ENCODE measurements at places on chromosomes 3 and 15.

GRCh38 chr3:133747907-133748639, 1.9 kb downstream of the TF start:
- DNase-seq: no peak

- no peak for DNase-seq
Observed at GRCh38 chr15:68833700-68834331, 13.1 kb upstream of the ANP32A start.

GRCh38 chr3:51396401-51396800, 5.3 kb downstream of the RBM15B start:
- no peak for DNase-seq

DNA sequence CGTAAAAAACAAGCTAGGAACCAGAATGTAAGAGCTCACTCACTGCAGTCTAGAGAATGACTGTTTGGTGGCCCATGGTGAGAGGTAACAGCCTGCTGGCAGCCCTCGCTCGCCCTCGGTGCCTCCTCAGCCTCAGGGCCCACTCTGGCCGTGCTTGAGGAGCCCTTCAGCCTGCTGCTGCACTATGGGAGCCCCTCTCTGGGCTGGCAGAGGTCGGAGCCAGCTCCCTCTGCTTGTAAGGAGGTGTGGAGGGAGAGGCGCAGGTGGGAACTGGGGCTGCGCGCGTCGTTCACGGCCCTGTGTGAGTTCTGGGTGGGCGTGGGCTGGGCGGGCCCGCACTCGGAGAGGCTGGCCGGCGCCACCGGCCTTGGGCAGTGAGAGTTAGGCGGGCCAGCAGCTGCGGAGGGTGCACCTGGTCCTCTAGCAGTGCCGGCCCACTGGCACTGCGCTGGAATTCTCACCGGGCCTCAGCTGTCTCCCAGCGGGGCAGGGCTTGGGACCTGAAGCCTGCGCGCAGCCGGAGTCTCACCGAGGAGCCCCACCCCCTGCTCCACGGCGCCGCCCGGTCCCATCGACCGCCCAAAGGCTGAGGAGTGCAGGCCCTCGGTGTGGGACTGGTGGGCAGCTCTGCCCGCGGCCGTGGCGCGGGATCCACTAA, 420.6 kb downstream of the RBMS3 start:
- DNase-seq: no peak

GRCh38 chr3:95810462-95810861, 1003.9 kb upstream of the EPHA6 start:
- no peak for DNase-seq

GRCh38 chr3:177816667-177817208, 619.5 kb upstream of the TBL1XR1 start:
- DNase-seq: no peak

GRCh38 chr3:140375002-140375401, 302.9 kb upstream of the TRIM42 start:
- DNase-seq: no peak

DNA sequence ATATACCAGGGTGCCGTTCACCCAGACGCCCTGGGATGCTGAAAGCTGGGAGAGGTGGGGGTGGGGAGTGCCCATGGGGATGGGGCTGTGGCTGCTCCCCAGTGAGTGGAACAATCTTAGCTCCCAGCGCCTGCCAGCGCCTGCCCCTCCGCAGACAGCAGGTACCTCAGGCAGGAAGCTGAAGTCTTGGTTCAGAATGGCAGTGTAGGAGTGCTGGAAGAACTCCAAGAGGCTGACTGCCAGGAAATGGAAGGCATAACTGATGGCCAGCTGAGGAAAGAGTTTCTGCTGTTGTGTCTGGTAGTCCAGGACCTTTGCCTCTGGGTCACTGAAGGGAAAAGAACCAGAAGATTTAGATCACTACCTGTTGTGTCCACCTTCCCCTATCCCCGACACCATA, 8.4 kb downstream of the ACOX2 start:
- no peak for DNase-seq

- no peak for DNase-seq
Observed at GRCh38 chr15:46502667-46503066, 867.8 kb downstream of the SQOR start.

- DNase-seq: no peak
Observed at GRCh38 chr3:8767256-8767666, 2.2 kb downstream of the OXTR start.

GRCh38 chr15:33283576-33283975, 27.2 kb upstream of the RYR3 start:
- no peak for DNase-seq

- DNase-seq: no peak
Observed at GRCh38 chr3:85254738-85255137, 295.9 kb downstream of the CADM2 start.

DNA sequence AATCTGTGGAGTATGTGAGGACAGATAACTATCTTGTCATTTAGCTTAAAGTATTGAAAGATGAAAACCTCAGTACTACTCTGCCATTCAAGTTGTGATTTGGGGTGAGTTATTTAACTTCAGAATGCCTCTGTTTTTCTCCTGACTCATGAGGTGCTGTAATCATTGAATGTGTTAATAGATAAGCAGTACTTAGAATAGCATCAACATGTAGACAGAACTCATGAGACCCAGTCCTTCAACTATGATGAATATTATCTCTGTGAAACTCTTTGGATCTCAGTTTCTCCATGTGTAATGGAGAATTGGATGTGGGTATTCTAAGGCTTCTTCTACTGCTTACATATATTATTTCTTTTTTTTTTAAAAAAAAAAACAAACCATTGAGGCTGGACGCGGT, 431.4 kb downstream of the GRM7 start:
- DNase-seq: no peak

DNA sequence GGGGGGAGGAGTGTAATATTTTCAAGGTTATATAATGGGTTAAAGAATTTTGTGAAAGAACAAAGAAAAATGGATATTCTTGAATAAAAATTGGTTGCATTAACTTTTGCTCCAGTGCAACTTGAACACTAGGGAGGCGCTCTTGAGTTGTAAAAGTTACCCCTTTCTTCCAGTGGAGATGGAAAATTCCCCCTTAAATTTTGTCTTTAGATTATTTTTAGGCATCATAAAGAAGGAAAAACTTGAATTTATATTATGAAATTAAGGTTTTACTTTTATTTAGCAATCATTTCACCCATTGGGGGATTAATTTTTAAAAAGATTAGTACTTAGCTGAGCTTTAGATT, 550 bp upstream of the CHD2 start:
- DNase-seq: no peak

DNA sequence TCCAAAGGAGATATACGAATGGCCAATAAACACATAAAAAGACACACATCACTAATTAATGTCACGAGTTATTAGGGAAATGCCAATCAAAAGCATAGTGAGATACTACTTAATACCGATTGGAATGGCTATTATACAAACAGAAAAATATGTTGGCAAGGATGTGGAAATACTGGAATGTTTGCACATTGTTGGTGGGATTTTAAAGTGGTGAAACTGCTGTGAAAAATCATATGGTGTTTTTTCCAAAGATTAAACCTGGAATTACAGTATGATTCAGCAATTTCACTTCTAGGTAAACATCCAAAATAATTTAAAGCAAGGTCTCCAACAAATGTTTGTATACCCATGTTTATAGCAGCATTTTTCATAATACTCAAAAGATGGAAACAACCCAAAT, 765.5 kb downstream of the VGLL3 start:
- no peak for DNase-seq

- DNase-seq: no peak
Observed at GRCh38 chr15:29470794-29471193, 201.2 kb upstream of the NSMCE3 start.

DNA sequence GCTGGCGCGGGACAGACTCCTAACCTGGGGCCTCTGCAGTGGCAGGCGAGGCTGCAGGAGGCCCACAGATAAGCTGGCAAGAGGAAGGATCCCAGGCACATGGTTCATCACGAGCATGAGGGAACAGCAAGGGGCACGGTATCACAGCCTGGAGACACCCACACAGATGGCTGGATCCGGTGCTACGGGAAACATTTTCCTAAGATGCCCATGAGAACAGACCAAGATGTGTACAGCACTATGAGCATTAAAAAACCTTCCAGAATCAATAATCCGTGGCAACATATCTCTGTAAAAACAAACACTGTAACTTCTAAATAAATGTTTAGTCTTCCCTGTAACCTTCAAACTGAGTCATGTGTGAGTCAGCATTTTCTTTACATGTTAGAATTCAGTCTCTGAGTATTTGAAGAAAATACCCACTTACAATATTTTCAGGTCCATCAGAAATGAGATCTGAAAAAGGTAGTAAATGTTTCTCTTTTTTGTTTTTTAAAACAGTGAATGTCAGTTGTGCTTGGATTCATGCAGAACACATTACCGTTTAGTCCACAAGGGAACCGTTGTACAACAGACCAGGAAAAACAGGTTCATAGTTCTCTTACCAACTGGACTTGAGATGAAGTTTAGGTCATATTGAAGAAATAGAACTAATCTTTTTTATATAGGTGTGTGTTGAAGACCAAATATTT, 75.9 kb downstream of the BOC start:
- no peak for DNase-seq

- no peak for DNase-seq
Observed at GRCh38 chr15:93268066-93268465, 179.1 kb upstream of the RGMA start.

GRCh38 chr3:129006864-129007263, 5.8 kb downstream of the EFCC1 start:
- no peak for DNase-seq

- no peak for DNase-seq
Observed at GRCh38 chr3:115169808-115170207, 22.7 kb upstream of the ZBTB20 start.

DNA sequence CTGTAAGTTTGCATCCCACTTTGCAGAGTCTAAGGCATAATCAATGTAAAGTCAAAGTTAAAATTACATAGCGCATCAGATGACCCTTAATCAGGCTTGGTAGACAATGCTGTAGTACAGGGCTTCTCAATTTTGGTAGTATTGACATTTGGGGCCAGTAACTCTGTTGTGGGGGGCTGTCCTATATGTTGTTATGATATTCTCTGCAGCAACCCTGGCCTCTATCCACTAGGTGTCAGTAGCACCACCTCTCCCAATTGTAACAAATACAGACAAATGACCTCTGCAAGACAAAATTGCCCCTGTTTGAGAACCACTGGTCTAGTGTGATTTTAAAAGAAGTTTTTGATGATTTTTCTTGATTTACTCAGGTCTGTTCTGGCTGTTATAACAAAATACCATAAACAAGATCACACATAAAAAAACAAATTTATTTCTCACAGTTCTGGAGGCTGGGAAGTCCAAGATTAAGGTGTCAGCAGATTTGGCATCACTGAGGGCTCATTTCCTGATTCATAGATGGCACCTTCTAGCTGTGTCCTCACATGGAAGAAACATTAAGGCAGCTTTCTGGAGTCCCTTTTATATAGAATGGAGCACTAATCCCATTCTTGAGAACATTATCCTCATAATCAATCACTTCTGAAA, 37.6 kb upstream of the SLC9A9 start:
- no peak for DNase-seq

DNA sequence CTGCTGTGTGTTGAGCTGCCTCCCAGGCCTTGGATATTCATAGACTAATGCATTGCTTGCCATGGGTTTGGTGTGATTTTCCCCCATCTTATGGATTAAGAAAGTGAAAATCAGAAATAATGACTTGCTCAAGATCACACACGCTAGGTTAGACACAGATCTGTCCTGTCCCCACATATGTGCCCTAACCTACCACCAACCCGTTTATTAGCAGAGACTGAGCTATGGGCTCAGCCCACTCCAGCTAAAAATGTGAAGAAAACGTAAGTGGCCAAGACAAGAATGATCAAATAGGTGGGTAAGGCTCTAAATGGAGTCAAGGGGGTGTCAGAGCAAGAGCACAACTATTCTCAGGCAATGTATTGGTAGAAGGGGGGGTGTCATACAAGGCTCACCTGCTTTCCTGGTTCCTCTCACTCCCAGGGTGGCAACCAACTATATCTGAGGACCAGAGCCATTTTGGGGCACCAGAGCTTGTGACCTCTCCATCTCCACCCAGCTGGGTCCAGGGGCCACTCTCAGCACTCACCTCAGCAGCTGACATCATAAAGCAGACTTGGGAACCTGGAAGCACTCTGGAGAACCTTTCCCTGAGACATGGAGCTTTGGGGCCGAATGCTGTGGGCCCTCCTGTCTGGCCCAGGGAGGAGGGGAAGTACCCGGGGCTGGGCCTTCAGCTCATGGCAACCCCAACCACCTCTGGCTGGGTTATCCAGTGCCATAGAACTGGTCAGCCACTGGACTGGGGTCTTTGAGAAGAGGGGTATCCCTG, 1.4 kb downstream of the HEMK1 start:
- no peak for DNase-seq

DNA sequence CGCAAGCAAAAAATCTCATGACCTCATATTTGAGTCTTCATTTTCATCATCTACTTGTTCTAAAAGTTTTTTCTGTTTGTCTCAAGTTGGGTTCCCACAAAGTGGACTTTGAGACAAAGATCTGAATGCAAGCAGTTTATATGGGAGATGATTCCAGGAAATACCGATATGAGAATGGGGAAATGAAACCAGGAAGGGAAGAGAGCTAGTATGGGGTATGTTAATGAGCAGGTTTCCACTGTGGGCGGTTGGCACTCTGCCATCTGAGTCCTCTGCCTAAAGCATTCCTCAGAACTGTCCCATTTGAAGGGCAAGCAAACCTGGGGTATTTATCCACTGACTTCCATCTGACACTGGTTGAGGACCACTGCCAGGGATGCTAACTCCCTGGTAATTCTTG, 8.8 kb downstream of the ADPRH start:
- DNase-seq: no peak

GRCh38 chr3:159319156-159319555, 517.3 kb downstream of the MFSD1 start:
- DNase-seq: no peak

DNA sequence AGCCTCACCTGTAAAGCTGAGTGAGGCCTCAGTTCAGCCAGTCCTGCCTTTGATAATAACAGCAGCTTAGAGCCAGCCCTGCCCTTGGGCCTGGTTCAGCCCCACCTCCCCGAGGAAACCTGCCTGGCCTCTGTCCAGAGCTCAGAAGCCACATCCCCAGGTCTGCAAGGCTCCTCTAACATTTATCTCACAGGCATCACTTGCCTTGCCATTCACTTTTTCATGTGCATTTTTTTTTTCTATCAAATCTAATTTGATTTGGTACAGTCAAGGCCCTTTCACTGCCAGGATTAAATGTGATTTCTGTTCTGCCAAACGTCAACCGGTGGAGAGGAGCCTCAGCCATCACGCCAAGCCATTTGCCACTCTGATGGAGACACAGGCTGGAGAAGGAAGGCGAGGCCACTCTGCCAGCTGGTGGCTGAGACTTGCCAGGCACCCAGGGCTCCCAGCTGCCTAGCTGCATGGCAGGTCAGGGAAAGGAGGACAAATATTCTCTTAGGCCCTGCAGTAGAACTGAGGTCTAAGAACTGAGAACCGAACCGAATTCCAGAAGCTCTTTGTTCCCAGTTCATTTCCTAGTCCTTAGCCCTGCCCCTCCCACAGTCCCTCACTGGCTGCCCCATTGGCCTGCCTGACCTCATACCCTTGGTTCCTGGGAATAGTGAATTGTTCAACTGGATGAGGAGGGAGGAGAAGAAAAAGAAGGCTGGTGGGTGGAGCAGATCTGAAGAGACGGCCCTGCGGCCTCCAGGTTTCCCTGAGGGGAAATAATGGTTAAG, 76.4 kb downstream of the SPSB4 start:
- no peak for DNase-seq
